Keratinocyte (primary cell): ENCODE measurements at places on chromosomes 5 and 9. TPM values are rescaled to one million over a fixed set of nuclear protein-coding genes. Genes with fewer than 3 reads are reported as not detected.

GRCh38 chr9:86643946-86644674, 289.9 kb upstream of the TUT7 start:
- DNase-seq: no peak

The DDX46 gene
- polyA plus RNA-seq: 18.7 to 39.0 TPM (median 25.2 TPM) in 3 replicates

The FABP6 gene
- 0.25 to 1.7 TPM in 2 of 3 replicates, not detected in the other for polyA plus RNA-seq

DNA sequence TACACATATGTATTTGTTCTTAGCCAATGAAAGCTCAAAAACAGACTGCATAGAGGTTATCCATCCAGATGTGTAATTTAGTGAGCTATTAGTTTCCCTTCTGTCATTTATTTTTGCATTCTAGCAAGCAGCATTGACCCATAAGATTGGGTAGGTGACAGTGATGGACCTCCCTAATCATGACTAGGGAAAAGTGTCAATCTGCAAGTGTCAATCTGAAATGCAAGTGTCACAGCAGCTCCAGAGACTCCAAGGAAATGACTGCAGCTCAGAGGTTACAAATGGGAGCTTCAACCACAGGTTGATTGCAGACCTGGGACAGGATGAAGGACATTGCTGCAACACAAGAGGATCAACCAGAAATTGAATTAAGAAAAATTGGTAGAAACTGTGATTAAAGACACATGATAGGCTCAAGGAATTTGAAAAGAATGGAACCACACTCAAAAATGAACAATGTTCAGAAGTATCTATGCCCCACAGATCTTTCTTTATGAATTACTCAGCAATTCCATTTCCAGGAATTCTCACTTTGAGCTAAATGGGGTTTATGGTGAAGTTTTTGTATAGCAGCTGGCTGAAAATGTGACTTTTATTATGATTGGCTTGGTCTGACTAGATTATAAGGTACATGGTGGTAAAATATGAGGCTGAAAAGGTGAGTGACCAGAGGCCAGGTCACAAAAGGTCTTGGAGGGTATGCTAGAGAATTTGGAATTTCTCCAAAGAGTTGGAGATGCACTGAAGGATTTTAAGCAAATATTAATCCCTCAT, 59.6 kb upstream of the HTR4 start:
- DNase-seq: no peak

DNA sequence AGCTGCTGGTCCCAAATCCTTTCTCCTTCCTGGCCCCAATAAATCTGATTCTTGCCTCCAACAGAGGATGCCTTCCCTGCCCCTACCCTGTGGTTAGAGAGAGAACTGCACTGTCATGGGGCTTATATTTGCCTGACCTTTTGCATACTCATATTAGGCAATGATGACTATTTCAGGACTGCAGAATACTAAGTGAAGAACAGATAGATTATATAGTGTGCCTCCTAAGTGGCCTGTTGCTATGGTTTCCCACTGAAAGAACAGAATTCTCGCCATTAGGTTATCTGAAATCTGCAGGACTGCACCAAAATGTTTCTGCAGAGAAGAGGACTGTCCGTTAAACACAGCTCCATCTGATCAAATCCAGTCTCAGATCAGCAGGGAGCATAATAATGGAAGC, 87.3 kb upstream of the CCNG1 start:
- DNase-seq: no peak

The SPINK4 gene
- 0.85 TPM in 1 of 3 replicates, not detected in the others for polyA plus RNA-seq
